Mucosa of gallbladder (tissue), 1 donor: ENCODE measurements at places on chromosomes 4 and X. TPM values are rescaled to one million over a fixed set of nuclear protein-coding genes. Genes with fewer than 3 reads are reported as not detected.

DCAF4L1 gene
- 0.12 TPM for total RNA-seq

AGTR2 gene
- total RNA-seq, result 0.17 TPM

ADH7 gene
- not detected for total RNA-seq

MAGEA9B gene
- not detected for total RNA-seq

ESX1 gene
- total RNA-seq, result not detected
